ENCODE measurements at places on chromosomes 2 and 18. TPM values are rescaled to one million over a fixed set of nuclear protein-coding genes. Genes with fewer than 3 reads are reported as not detected.

GRCh38 chr2:28342081-28342967, 50.3 kb upstream of the FOSL2 start:
- H3K36me3 ChIP-seq, result no peaks in the 10 kb centered on the region

DNA sequence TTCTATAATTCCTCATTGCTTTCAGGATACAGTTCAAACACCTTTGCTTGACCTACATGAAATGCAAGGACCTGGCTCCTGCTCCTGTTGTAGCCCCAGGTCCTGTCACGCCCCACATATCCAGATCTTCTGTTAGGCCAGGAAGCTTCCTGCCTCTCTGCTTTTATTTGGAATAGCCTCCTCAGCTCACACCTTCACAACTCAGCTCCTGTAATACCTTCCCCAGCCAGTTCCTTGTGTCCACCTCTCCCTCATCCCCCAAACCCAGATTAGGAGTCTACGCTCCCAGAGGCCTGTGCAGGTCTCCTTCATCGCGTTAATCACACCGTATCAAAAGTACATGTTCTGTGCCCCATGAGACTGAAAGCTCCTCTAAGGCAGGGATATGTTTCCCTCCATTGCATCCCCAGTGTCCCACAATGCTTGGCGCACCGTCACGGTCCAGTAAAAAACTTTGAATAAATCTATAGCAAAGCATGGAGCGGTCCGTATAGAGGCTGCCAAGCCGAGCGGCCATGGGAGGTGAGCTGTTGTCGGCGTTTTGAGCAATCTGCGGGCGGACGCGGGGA, 371 bp downstream of the MDH1B start:
- H3K4me1 ChIP-seq, result peaks cover 43% of the 10 kb centered on the region
- DNase-seq, result no peak
- H3K27me3 ChIP-seq, result no peaks in the 10 kb centered on the region

DNA sequence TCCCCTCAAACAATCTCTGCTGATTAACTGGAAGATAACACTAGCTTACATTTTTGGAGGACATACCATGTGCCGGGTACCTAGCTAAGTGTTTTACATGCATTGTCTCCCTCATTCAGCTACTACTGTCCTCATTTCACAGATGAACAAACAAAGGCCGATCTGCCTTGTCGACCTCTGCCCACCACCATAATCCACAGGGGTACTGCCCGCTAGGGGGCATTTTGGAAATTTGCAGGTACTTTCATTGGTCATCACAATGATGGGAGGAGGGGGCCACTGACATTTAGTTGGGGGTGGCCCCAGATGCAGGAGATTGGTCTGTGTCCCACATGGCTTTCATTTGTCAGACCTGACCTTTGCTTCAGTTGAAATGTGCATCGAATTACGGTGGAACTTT, 3.9 kb upstream of the TMEM163 start:
- peaks cover 43% of the 10 kb centered on the region for H3K27me3 ChIP-seq
- H3K4me3 ChIP-seq, result no peak overlapping the region
- DNase-seq, result no peak

DNA sequence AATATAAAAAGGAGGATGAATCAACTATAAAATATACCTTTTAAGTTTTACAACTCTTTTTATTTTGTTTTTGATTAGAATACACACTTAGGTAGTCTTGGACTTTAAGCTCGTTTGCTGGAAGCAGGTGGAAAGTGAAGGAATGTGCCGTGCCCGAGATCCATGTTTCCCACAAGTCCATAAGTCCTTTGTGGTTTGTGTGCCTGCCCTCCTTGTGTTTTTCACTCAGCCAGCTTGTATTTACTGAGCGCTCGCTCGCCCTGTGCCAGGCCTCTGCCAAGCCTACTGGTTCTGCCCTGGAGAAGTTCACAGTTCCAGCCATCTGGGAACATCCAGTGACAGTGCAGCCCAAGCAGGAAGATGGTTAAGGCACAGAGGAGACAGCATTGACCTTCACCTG, 142.6 kb downstream of the MGAT5 start:
- H3K27ac ChIP-seq, result peak overlapping the region; percentile 39
- DNase-seq, result peak; percentile 54
- H3K4me1 ChIP-seq, result peaks cover 18% of the 10 kb centered on the region
- no peaks in the 10 kb centered on the region for H3K36me3 ChIP-seq
- H3K4me3 ChIP-seq, result no peak overlapping the region

GRCh38 chr2:57452634-57453033, 594.0 kb upstream of the VRK2 start:
- H3K27me3 ChIP-seq, result no peaks in the 10 kb centered on the region
- H3K4me1 ChIP-seq, result no peaks in the 10 kb centered on the region
- H3K36me3 ChIP-seq, result no peaks in the 10 kb centered on the region
- H3K27ac ChIP-seq, result no peak overlapping the region

DNA sequence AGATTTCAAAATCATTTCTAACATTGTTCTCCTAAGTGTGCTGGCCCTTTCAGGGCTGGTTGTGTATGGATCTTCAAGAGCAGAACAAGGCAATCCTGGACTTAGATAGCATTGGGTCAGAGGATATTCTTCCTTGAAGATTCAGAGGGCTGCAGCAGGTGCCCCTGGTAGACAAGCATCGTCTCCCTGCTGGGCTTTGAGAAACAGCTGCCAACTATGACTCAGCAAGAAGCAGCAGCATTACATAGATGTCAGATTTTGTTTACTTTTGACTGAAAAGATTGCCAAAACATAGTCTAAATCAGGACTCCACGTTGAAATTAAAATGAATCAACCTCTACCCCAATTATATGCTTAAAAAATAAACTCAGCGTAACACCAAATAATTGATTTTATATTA, 618.8 kb downstream of the SOCS6 start:
- H3K27me3 ChIP-seq, result no peaks in the 10 kb centered on the region
- H3K27ac ChIP-seq, result no peak overlapping the region
- no peaks in the 10 kb centered on the region for H3K4me1 ChIP-seq
- no peaks in the 10 kb centered on the region for H3K36me3 ChIP-seq
- no peak overlapping the region for H3K4me3 ChIP-seq
- no peak for DNase-seq

- H3K27me3 ChIP-seq, result no peaks in the 10 kb centered on the region
- DNase-seq, result no peak
- peaks cover 92% of the 10 kb centered on the region for H3K36me3 ChIP-seq
- no peak overlapping the region for H3K4me3 ChIP-seq
- no peak overlapping the region for H3K27ac ChIP-seq
These were observed 30.5 kb downstream of the SLC1A4 start for GRCh38 chr2:65019675-65020195.

DNA sequence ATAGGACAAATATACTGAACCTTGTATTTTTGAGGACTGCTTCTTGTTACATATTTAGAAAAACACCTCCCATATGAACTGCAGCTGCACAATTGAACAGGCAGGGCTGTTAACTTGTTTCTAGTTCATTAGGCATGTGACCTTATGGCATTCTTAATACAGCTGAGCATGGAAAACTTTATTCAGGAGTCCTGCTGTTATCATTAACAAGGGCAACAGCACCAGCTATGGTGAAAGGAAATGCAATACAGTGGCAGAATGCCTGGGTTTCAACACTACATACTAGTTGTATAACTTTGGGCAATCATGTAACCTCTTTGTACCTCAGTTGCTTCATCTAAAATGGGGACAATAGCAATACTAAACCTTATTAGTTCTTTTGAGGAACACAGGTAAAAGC, 71.8 kb downstream of the GDF7 start:
- no peak overlapping the region for H3K27ac ChIP-seq
- DNase-seq, result no peak
- H3K4me1 ChIP-seq, result no peaks in the 10 kb centered on the region
- H3K27me3 ChIP-seq, result no peaks in the 10 kb centered on the region

- peaks cover 30% of the 10 kb centered on the region for H3K36me3 ChIP-seq
- peaks cover 37% of the 10 kb centered on the region for H3K4me1 ChIP-seq
- no peaks in the 10 kb centered on the region for H3K27me3 ChIP-seq
- no peak overlapping the region for H3K4me3 ChIP-seq
- peak overlapping the region; percentile 5 for H3K27ac ChIP-seq
These were observed 4.1 kb downstream of the MTA3 start for GRCh38 chr2:42572297-42573081.

DNA sequence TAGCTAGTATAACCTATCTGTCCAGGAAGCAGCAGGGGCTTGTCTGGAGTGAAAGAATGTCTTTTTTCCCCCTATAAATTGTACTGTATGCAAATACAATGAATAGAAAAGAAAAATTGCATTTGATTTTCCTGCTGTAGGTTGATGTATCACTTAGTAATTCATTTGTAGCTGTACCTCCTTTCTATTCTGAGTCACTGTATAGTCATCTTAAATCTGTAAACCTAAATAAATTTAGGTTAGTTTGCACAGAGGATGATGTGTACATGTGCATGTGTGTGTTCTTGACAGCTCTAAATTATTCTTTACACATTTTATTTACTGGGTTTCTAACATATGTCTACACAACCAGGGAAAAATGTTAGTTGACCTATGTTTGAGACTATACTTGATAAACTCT, 478.7 kb upstream of the CNTNAP5 start:
- DNase-seq, result no peak
- H3K27ac ChIP-seq, result no peak overlapping the region
- no peaks in the 10 kb centered on the region for H3K4me1 ChIP-seq
- H3K27me3 ChIP-seq, result no peaks in the 10 kb centered on the region
- H3K4me3 ChIP-seq, result no peak overlapping the region

GRCh38 chr18:73007195-73007914, 139.6 kb upstream of the NETO1 start:
- no peak overlapping the region for H3K27ac ChIP-seq
- no peaks in the 10 kb centered on the region for H3K36me3 ChIP-seq
- no peaks in the 10 kb centered on the region for H3K27me3 ChIP-seq
- no peak for DNase-seq
- no peak overlapping the region for H3K4me3 ChIP-seq

- H3K4me1 ChIP-seq, result peaks cover 2% of the 10 kb centered on the region
- no peak overlapping the region for H3K27ac ChIP-seq
- no peaks in the 10 kb centered on the region for H3K36me3 ChIP-seq
- no peak for DNase-seq
- H3K4me3 ChIP-seq, result no peak overlapping the region
These were observed 156.7 kb downstream of the WDSUB1 start for GRCh38 chr2:159129824-159130223.

- H3K27ac ChIP-seq, result no peak overlapping the region
- no peaks in the 10 kb centered on the region for H3K4me1 ChIP-seq
- no peaks in the 10 kb centered on the region for H3K36me3 ChIP-seq
- no peak overlapping the region for H3K4me3 ChIP-seq
- no peaks in the 10 kb centered on the region for H3K27me3 ChIP-seq
These were observed 148.1 kb downstream of the SLC4A3 start for GRCh38 chr2:219775506-219775905.

DNA sequence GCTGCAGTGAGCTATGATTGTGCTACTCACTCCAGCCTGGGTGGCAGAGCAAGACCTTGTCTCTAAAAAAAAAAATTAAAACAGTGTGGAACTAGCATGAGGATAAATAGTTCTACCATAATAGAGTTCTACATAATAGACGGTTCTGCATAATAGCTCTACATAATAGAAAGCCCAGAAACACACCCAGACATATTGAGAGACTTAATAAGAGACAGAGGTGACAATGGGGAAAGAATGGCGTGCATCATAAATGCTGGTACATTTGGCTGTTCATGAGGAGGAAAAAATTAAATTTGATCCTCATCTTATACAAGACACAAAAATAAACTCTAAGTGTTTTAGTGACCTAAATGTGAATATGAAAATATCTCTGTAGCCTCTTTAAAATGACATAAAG, 58.5 kb downstream of the PTRHD1 start:
- DNase-seq, result no peak
- no peaks in the 10 kb centered on the region for H3K27me3 ChIP-seq
- H3K4me1 ChIP-seq, result peaks cover 9% of the 10 kb centered on the region
- H3K4me3 ChIP-seq, result no peak overlapping the region

- no peak overlapping the region for H3K4me3 ChIP-seq
- no peak overlapping the region for H3K27ac ChIP-seq
These were observed 244.5 kb downstream of the TXNL1 start for GRCh38 chr18:56393870-56394269.

The ZSCAN30 gene
- total RNA-seq, result 6.8 TPM

The PAIP2B gene
- total RNA-seq, result 0.46 TPM

The NDUFS1 gene
- 396 TPM for total RNA-seq

The ALPG gene
- not detected for total RNA-seq

The LYG2 gene
- 0.15 TPM for total RNA-seq

The NT5DC4 gene
- total RNA-seq, result 2.4 TPM

The CAVIN2 gene
- 7.6 TPM for total RNA-seq

The PTH2R gene
- not detected for total RNA-seq

The MARCHF4 gene
- total RNA-seq, result not detected
